ENCODE measurements at places on chromosomes 6 and 20.
A peak's percentile ranks its signal among the peaks of the same experiment; 100 is the strongest.

- DNase-seq, result no peak
Measured at GRCh38 chr20:48823960-48824498, 3.8 kb downstream of the PREX1 start.

- no peak for DNase-seq
Measured at GRCh38 chr6:41970436-41970846, 28.8 kb upstream of the CCND3 start.

DNA sequence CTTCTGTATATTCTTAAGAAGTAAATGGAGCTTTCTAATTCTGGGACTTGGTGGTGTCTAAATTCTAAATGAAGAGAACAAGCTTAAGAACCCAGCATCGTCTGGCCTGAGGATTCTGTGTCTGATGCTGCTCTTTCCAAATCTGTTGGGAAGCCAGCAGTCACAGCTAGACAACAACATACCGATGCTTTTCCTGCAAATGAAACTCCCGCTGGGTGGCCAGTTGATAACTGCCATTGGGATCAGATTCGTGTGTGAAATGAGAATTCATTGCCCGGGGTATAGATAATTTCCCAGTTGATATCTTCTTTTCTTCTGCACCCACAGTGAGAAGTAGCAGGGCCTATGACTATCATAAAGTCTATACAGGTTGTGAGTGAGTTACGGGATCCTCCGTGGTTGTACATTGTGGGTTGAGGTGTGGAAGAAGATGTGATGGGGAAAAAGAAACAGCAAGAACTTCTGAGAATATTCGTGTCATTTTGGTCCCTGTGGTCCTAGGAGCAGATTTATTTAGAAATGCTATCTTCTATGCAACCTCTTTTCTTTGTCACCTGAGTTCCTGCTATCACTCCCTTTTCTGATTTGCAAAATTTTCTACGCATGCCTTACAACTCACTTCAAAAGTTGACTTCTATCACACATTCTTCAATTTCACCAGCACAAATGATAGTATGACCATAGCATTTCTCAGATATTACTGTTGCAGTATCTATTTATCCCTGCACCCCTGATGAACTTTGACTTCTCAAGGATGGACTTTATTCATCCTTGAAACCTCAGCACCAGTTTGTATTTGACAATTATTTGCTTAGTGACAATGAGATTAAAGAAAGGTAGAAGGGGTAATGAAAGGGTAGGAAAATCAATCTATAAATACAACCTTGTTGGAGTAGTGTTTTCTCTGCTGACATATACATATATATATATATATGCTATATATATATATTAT is 10.4 kb downstream of the NOX3 start:
- DNase-seq, result no peak

- no peak for DNase-seq
Measured at GRCh38 chr20:38120625-38120988, 44.5 kb downstream of the TGM2 start.

- no peak for DNase-seq
Measured at GRCh38 chr20:23248461-23248882, 102.1 kb upstream of the NXT1 start.

DNA sequence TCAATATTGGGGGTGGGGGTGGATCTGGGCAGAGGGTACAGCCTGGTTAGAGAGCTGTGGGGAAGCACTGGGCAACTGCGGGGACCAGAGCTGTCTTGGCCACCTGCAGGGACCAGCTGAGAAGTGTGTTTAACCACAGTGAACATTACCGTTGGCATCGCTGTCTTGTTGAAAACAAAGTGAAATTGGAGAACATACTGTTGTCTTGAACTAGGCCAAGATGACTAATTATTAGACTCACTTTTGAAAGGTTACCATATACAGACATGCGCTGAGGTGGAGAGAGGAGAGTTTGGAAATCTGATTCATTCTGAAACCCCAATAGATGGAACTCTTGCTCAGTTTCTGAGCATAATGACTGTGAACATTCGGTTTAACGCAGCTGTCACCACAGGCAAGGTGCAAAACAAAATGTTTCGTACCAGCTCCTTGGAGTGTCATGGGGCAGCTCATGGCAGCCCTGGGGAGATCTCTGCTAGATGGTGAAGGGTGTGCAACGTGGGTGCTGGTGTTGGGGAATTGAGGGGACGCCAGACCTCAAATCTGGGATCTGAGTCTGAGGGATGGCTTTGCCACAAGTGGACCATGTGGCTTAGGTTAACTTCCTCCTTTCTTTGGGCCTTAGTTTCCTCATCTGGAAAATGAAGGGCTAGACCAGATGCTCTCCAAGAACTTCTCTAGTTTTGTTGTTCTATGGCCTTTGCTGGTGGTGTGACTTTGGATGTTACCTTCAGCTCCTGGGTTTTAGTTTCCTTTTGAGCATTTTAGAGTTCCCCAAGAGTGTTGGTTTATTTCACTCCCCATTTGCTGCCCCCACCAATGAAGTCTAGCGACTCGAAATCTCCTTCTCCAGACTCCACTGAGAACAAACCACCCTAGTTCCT is 24.6 kb upstream of the GTSF1L start:
- DNase-seq, result no peak

DNA sequence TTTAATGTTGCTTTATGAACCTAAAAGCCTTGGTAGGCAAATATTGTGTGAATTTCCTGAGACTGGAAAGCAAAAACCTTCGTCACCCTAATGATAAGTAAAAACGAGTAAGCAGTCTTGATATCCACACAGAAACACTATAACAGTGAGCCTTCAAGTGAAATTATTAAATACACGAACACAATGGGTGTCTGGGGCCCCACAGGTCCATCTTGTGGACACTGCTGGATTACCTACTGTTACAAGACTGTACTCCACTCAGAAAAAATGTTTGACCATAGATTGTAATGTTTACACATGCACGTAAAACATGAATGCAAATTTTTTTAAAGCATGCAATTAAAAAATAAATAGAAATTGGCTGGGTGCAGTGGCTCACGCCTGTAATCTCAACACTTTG is 466.9 kb downstream of the CD83 start:
- DNase-seq, result no peak

- no peak for DNase-seq
Measured at GRCh38 chr20:2152317-2152716, 50.7 kb downstream of the STK35 start.

DNA sequence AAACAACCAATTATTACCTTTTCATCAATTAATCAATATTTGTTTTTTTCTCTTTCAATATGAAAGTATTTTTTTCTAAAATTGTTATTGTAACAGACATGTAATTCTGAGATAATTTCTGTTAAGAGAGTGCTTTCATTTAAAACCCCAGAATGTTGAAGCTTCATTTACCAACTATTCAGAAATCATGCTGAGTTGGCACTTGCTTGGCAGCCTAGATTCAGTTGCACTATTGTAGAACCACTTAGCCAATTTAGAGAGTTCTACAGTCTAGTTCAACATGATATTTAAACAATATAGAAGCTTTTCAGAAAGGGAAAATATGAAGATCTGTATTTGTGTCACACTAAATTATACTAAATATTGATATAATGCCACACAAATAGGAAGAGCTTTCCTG is 56.1 kb upstream of the NKAIN2 start:
- DNase-seq, result no peak

GRCh38 chr6:17679726-17680125 is 27.0 kb downstream of the NUP153 start:
- no peak for DNase-seq

DNA sequence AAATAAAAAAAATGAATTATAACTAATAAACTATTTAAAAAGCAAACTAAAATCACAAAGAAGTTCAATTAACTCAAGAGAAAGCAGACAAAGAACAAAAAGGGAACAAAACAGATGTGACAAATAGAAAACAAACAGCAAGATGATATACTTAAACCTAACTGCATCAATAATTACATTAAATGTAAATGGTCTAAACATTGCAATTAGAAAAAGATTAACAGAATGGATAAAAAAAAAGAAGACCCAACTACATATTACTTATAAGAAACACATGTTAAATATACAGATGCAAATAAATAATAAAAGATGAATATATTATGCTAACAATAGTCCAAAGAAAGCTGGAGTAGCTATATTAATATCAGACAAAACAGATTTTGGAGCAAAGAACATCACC is 35.1 kb upstream of the RAB22A start:
- DNase-seq, result no peak

DNA sequence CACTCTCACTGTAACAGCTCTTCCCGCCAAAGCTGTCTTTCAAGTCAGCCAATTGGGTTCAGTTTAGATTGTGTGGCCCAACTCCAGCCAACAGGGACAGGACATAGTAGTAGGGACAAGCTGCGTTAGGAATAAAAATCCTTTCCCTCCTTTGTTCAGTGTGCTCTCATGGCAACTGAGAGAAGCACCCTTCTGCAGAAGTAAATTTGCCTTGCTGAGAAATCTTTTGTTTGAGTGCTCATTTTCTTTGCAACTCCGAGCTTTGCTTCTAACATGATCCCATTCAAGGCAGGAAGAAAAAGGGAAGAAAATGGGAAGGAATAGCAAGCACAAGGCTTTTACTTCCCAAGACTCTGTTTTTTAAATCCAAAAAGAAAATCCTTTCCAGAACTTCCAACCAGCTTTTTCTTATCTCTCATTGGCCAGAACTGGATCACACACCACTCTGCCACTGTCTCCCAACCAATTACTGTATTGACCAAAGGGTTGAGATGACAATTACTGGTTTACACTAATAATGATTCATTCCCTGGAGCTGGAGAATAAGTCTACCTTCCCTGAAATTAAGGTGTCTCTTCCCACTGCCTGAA is 52.7 kb downstream of the STX11 start:
- DNase-seq, result no peak

DNA sequence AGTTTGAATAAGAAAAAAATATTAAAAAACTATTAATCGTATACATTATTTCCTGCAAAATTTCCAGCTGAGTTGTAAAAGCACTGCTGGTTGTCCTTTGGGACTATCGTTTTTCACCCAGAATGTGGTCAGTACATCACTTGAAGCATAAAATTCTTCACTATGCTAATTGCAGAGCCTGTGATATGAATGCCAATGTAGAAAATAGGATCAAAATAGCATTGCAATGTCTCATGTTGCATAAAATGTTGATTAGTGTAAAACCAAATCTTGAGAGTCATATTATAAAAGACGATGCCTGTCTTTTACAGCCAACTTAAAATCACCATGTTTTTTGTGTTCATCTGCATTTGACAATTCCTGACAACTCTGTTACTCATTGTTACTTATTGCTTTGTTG is 207.7 kb downstream of the MMUT start:
- no peak for DNase-seq

GRCh38 chr6:5416250-5416649 is 154.9 kb downstream of the FARS2 start:
- no peak for DNase-seq

DNA sequence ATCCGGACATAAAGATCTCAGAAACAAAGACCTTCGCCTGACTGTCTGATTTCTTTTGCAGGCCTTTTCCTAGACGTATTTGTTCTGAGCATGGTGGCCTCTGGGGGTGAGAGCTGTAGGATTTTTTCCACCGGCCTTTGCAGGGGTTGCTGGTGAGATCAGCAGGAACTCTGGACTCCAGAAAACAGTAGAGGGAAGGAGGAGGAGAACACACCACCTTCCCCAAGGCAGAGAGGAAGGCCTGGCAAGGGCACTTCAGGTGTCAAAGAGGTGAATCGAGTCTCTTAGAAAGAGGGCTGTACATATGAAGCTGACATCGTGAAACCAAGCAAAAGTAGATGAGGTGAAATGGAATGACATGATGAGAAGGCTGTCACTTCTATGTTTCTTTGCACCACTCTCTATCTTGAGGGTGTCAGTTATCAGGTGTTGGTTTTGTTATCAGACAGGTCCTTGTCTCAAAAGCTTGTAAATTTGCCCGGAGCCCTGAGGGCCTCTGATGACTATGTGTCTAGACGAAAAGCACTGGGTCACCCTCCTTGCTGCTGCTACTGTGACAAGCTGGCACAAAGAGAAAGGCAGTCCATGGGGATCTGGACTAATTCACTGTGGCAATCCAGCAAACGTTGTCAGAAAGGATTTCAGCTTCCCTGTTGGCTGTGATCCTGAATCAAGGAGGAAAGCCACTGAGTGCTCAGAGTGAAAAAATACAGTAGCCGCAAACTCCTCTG is 91.3 kb upstream of the MAP3K7 start:
- no peak for DNase-seq

DNA sequence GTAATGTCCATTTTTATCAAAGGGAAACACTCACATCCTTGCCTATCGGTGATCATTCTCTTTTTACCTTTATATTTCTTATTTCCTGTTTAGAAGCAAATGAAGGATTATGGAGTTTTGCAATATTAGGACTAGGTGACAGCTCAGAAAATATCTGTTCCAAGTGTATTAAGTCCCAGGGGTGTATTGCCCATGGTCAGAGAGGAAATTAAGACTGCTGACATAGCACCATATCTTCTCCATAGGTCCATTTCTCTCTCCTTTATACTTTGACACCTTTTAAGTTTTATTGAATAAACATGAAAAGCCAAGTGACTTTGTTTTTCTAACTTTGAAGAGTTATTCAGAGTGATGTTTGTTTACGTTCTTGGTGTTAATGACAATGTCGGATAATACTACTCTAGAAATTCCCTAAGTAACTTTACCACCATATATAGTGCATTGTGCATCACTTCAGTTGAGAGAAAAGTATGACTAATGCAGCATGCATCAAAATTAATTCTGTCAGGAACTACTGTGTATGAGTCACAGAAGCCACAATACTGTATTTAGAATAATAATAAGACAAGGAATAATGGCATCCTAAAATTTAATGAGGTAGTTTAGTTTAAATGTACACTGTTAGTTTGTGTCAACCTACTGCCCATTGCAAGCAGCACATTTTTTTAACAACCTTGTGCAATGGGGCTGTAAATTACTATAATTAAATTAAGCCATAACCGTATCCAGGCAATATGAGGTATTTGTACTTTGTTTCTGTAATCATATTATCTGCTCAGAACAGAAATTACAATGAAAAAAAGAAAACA is 474.4 kb upstream of the RNF217 start:
- DNase-seq, result no peak

- peak; percentile 83 for DNase-seq
Measured at GRCh38 chr20:50284811-50285375, 94.3 kb downstream of the CEBPB start.

- no peak for DNase-seq
Measured at GRCh38 chr6:24922170-24922569, 13.6 kb downstream of the RIPOR2 start.

DNA sequence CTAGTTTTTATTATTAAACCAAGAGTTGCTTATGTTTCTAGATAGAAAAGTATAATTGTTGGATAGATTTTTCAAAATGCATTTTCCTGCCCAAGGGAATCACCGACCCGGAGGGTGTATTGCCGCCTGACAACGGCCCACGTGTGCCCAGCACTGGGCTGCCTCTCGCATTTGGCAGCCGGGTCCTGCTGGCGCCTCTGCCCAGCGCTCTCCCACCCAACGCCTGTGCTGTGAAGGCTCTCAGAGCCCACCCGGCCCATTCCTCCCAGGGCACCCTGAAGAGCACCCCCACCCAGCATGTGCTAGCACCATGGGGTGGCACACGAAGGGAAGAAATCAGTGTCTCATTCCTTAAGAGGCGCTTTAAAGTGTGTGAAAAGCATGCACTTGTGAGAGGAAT is 88.3 kb upstream of the AFDN start:
- DNase-seq, result no peak

DNA sequence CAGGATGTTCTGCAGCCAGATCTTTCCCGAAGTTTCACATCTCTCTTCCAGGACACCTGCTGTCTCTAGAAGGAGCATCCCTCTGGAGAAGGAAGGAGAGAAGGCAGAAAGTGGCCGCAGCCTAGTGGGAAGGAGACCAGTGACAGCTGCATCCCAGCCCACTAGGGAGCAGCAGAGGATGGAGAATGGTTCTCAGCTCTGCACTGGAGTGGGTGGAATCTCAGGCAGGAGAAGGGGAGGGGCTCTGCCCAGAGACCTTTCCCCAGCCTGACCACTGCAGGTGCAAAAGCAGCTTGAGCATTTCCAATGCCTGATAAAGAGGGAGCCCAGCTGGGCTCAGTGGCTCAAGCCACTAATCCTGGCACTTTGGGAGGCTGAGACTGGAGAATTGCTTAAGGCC is 32.3 kb downstream of the NCR2 start:
- DNase-seq, result peak; percentile 90
